ENCODE measurements at places on chromosomes 6 and 20.

DNA sequence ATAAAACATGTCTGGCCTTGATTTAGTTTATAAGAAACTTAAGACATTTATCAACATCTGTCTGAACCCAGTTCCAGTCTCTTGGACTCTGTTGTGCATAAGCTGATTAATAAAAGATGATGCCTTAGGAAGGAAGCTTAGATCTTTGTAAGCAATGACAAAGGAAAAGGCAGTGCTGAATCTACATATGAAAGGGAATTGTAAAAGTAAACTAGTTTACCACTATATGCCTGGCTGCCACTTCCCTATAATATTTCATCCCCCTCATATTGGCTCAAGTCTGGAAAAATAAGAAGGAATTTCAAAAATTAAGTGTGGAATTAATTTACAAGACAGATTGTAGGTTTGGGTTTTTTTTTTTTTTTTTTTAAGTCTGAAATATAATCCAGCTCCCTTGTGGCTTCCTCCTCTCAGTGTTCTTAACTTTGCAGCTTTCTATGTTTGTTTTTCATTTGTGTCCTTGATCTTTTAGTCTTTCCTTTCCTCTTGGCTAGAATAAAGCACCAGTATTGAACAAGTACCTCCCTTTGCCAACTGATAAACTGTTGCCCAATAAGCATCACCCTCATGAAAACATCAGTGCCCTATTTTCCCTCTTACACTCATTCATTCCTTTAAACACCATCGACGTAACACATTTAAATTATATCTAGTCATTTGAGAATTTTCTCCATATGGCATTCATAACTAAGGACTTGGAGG lies 146.7 kb upstream of the TBX18 start:
- no peak for DNase-seq

DNA sequence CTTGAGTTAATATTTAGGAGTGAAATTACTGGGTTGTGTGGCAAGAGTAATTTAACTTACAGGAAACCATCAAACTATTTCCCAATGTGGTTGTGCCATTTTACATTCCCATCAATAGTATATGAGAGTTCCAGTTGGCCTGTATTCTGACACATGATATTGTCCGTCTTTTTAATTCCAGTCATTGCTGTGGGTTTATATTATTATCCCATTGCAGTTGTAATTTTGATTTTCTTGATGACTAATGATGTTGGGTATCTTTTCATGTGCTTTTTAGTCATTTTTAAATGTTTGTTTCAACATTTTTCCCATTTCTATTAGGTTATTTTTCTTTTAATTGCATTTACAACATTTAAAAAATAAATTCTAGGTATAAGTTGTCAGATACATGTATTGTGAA lies 614.0 kb downstream of the UTRN start:
- DNase-seq = no peak

- DNase-seq = peak; percentile 28
These were observed 120.8 kb downstream of the BACH2 start for GRCh38 chr6:90175627-90176538.

GRCh38 chr6:116385459-116385802 lies 14.7 kb downstream of the DSE start:
- DNase-seq = no peak

DNA sequence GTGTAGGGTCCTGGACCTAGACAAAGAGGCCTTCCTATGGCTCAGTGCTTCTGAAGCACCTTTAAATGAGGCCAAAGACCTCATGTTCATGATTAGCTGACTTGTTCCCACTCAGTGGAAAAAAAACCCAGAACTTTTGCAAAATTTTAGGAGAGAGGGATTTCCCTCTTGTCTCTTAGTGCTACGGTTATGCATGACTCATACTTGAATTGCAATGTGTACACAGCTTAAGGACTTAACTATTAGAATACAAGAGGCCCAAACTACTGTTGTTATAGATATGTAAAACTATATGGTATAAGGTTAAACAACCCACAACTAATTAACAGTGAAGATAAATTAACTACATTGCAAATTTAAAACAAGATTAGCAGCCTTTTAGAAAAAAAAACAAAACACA lies 32.3 kb upstream of the HLA-A start:
- DNase-seq = no peak

DNA sequence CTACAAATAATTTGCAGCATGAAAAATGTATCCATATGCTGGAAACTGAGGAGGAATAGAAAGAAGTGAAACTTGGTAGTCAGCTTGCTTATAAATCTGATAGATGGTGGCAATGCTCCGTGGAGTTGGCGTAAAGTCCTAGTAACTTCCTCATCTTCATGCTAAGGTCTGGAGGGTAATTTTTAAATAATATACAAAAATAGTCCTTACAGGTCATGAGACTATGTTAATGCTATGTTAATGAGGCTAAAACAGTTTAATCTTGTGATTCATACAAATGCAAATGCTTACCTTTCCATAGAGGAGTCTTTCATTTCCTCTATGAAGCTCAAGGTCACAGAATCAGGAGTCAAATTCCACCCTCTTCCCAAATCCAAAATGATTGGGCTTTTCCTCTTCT lies 9.4 kb upstream of the CRIP3 start:
- no peak for DNase-seq

DNA sequence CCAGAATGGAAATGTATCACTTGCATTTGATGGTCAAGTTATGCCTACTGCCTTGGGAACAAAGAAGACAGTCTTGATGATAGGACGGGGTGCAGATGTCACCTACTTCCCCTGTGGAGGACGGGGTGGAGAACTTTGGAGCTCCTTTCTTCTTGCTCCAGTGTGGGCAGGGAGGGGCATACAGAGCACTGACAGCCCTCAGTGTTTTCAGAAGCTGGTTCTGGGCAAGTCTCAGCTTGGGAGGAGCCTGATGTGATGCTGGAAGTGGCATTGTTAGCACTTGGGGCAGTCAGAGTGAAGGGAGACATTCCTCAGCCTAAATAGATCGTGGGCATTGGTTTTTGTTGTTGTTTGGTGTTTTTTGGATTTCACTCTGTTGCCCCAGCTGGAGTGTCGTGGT lies 59.7 kb downstream of the SYNJ2 start:
- no peak for DNase-seq

- DNase-seq = no peak
These were observed 90.0 kb upstream of the IFNGR1 start for GRCh38 chr6:137309078-137309762.

DNA sequence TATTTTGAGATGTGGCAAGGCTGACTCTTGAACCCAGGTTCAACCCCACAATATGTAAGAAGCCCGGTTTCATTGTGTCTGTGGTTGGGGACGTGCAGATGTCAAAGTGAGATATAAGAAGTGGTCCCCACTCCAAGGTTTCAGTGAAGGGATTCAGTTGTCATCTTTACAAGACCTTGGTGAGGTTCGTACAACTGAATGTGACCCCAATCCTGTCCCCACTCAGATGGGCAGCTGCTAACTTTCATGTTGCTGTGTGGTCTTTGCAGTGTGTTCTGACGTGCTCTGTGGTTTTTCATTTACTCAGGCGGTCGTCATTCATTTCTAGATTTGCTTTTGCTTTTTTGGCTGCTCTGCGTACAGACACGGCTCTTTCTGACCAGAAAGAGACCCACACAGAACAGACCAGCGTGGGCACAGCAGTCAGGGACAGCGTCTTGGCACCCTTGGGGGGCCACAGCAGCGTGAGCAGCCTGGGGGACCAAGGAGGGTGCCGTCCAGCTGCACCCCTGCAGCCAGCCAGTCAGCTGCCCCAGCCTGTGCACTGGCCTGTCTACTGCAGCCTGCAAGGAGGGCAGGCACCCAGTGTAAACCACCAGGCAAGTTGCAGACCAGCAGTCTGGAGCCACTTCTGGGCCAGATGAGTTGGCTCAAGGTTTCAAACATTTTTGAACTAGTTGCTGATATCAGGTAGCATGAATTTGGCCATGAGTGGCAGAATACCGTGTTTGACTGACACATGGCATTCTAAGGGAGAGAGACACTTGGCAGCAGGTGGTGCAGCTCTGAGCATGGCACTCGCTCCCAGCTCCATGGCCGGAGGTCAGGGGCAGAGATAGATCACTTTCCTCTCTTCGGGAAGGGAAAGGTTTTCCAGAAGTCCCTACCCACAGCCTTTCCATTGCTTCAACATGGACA lies 49.4 kb upstream of the IRF4 start:
- DNase-seq = no peak
